Mesothelial cell of epicardium (in vitro differentiated cells): ENCODE measurements at places on chromosomes 2 and 18. TPM values are rescaled to one million over a fixed set of nuclear protein-coding genes. Genes with fewer than 3 reads are reported as not detected.

ANKRD36B gene
- total RNA-seq, result 64.5 to 67.9 TPM (median 67.5 TPM) in 3 replicates

MBP gene
- 19.1 to 20.8 TPM (median 20.6 TPM) in 3 replicates for total RNA-seq

TNFRSF11A gene
- 0.38 to 0.89 TPM (median 0.83 TPM) in 3 replicates for total RNA-seq

ALPP gene
- not detected in 3 replicates for total RNA-seq

GRCh38 chr18:68925268-68925667 is 127.4 kb downstream of the CCDC102B start:
- H3K27me3 ChIP-seq, result no peaks in the 10 kb centered on the region
- no peaks in the 10 kb centered on the region for H3K4me1 ChIP-seq
- no peaks in the 10 kb centered on the region for H3K36me3 ChIP-seq
- DNase-seq, result no peak
- no peak overlapping the region for H3K27ac ChIP-seq

GRCh38 chr2:65071499-65072180 is 15.4 kb downstream of the CEP68 start:
- no peak for DNase-seq
- H3K4me1 ChIP-seq, result peaks cover 23% of the 10 kb centered on the region
- no peak overlapping the region for H3K27ac ChIP-seq
- H3K36me3 ChIP-seq, result peaks cover 13% of the 10 kb centered on the region
- no peaks in the 10 kb centered on the region for H3K27me3 ChIP-seq
- H3K4me3 ChIP-seq, result no peak overlapping the region

DNA sequence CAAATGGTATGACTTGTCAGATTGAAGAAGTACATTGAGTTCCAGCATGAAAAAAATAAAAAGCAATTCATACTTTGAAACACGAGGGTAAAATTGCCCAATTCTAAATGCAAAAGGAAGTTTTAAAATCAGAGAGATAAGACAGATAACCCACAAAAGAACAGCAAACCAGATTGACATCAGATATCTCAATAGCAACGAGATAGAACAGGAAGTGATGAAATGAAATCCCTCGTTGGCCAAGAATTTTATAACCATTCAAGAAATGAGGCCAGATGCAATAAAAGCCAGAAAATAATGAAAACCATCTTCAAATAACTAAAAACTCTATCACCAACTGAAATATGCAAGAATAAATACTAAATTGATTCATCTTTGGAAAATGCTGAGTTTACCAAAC is 172.8 kb downstream of the CD226 start:
- H3K36me3 ChIP-seq, result peaks cover 2% of the 10 kb centered on the region
- H3K4me1 ChIP-seq, result no peaks in the 10 kb centered on the region
- no peak for DNase-seq
- H3K27me3 ChIP-seq, result no peaks in the 10 kb centered on the region
- no peak overlapping the region for H3K4me3 ChIP-seq

DNA sequence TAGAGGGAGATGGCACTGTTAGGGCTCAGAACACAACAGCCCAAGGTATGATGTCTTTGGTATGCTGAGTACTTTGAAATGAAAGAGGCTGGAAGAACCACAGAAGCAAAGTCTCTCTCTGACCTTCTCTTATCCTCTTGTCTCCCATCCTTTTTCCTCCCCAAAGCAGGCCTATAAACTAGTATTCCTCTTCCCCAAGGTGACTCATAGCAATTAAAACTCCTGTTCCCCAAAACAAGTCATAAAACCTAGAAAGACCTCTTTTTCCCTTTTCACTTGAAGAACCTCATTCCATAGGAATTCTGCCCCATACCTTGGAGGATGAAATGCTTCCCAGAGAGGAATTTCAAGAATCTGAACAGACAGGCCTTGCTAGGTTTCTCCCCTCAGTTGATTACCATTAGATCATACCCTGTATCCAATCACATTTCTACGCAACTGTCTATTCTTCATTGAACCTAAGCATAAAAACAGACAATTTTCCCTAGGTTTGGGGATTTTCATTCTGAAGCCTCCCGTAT is 25.7 kb downstream of the MDH1 start:
- no peaks in the 10 kb centered on the region for H3K27me3 ChIP-seq
- H3K4me1 ChIP-seq, result peaks cover 41% of the 10 kb centered on the region
- H3K27ac ChIP-seq, result peak overlapping the region; percentile 99
- H3K4me3 ChIP-seq, result peak overlapping the region; percentile 56
